GM12878 (cell line): ENCODE measurements at places on chromosomes 3 and 15. TPM values are rescaled to one million over a fixed set of nuclear protein-coding genes. Genes with fewer than 3 reads are reported as not detected.

DNA sequence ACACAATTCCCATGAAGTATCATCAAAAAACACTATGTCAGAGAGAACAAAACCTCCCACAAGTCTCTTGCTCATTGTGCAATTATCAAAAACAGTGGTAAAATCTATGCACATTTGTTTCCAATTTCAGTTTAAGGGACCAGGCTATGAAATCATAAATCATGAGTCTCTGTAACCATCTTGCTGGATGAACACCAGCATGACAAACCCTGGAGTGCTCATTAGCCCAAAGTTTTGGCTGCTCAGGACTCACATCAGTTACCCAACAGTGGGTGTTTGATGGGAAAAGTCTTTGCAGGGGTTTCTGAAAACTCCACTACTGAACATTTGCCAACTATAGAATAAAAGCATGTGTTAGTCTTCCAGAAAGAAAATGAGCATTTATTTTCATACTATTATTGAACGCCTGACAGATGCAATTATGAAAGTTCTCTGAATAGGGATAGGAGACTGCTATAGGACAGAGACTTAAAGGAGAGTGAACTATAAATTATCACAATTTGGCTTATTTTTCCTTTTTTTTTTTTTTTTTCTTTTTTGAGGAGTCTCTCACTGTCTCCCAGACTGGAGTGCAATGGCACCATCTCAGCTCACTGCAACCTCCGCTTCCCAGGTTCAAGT lies 240.8 kb upstream of the KCNMB2 start:
- DNase-seq, result no peak
- no peak overlapping the region for H3K4me3 ChIP-seq
- no peak overlapping the region for H3K27ac ChIP-seq
- H3K4me1 ChIP-seq, result no peaks in the 10 kb centered on the region

COL7A1 gene
- 0.64 and 1.9 TPM in 2 replicates for total RNA-seq

DNA sequence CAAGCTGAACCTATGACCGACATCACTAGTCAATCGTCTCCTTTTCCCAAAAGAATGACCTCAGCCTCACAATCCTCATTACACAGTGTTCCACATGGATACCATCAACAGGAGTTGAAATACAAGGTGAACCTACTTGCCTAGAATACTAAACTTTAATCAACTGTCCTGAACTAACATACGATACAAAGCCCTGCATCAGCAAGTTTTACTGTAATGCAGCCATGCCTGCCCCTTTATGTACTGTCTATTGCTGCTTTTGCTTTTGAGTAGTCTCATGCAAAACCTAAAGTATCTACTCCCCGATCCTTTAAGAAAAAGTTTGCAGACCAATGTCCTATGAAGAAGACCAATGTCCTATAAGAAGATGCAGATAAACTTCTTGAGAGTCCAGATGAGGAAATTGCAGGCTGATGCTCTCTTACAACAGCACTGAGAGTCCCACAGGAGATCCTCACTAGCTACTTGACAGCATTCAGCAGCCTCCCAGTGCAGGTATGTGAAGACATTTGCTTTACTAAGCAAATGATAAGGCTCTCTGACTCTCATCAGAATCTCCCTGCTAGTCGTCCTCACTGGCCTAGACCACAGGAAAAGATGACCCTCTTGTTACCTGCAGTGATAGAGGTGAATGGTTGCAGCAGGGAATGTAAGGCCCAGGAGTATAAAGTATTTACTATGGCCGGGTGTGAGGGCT lies 23.6 kb downstream of the SUCLG2 start:
- DNase-seq, result no peak
- H3K4me1 ChIP-seq, result no peaks in the 10 kb centered on the region
- no peaks in the 10 kb centered on the region for H3K27me3 ChIP-seq
- H3K27ac ChIP-seq, result no peak overlapping the region

ROPN1 gene
- not detected in 2 replicates for total RNA-seq

SLC28A1 gene
- not detected in 2 replicates for total RNA-seq

GRCh38 chr15:52734329-52734728 lies 55.1 kb upstream of the ATOSA start:
- H3K4me3 ChIP-seq, result no peak overlapping the region
- no peak for DNase-seq
- H3K36me3 ChIP-seq, result no peaks in the 10 kb centered on the region
- no peaks in the 10 kb centered on the region for H3K27me3 ChIP-seq
- H3K4me1 ChIP-seq, result peaks cover 9% of the 10 kb centered on the region; the same call in 1 of the 2 replicates

TMCO5A gene
- not detected in 2 replicates for total RNA-seq

- H3K27ac ChIP-seq, result no peak overlapping the region
- H3K36me3 ChIP-seq, result no peaks in the 10 kb centered on the region
- H3K27me3 ChIP-seq, result no peaks in the 10 kb centered on the region
- no peaks in the 10 kb centered on the region for H3K4me1 ChIP-seq
Observed at GRCh38 chr3:175342196-175342595, 483.1 kb downstream of the NAALADL2 start.

DNA sequence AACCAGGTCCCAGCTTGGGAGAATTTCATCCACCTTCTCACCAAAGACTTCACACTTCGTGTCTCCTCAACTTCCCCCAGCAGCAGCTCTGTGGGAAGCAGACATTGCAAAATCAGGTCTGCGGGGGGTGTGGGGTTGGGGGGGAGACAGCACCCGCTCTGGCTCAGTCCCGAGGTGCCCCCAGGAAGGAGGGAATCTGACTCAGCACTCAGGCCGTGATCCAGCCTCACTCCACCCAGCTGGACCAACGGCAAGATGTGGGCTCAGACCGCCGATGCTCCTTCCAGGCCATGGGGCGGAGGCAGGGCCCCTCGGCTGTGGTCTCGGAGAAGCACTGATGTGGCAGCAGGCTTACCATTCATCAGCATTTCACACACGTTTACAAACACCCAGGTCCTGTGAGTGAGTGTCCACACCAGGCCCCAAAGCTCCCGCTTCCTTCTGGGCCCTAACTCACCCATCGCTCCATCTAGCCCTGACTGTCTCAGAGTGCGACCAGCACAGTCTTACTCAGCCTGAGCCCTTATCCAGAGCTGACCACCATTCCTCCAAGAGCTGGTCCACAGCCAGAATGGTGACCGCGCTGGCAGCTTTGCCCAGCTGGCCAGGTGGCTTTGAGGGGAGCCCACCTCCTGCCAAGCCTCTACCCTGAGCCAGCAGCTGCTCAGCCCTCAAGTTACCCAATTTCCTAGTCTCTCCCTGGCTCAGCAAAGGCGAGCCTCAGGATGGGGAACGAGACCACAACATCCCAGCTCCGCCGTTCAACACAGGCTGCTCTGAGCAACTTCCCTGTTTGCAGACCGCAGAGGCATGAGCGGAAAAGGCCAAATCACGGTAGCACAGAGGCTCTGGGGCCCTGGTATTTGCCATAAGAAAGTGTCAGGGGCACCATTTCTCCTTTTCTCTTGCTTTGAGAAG lies 3.3 kb downstream of the STAB1 start:
- H3K4me3 ChIP-seq, result no peak overlapping the region
- no peaks in the 10 kb centered on the region for H3K27me3 ChIP-seq
- H3K27ac ChIP-seq, result no peak overlapping the region
- no peaks in the 10 kb centered on the region for H3K4me1 ChIP-seq

- H3K27me3 ChIP-seq, result no peaks in the 10 kb centered on the region
- no peaks in the 10 kb centered on the region for H3K36me3 ChIP-seq
- H3K4me1 ChIP-seq, result no peaks in the 10 kb centered on the region
- no peak overlapping the region for H3K4me3 ChIP-seq
Observed at GRCh38 chr15:93154666-93155065, 65.7 kb upstream of the RGMA start.

DNA sequence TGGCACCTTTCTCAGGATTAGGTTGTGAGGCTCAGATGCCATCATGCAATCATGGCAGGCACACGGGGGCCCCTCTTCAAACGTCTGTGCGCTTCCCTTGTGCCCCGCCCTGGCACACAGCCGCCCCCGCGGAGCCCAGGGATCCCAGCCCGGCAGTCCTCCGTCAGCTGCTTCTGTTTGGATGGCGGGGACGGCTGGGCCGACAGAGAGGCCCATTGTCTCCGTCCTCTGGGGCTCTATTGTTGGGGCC lies 849 bp upstream of the HDAC11 start:
- DNase-seq, result no peak
- no peaks in the 10 kb centered on the region; the same call in 1 of the 2 replicates for H3K27me3 ChIP-seq
- H3K36me3 ChIP-seq, result no peaks in the 10 kb centered on the region
- peaks cover 3% of the 10 kb centered on the region; the same call in 1 of the 2 replicates for H3K4me1 ChIP-seq

HRG gene
- 0.13 and 0.21 TPM in 2 replicates for total RNA-seq

DNA sequence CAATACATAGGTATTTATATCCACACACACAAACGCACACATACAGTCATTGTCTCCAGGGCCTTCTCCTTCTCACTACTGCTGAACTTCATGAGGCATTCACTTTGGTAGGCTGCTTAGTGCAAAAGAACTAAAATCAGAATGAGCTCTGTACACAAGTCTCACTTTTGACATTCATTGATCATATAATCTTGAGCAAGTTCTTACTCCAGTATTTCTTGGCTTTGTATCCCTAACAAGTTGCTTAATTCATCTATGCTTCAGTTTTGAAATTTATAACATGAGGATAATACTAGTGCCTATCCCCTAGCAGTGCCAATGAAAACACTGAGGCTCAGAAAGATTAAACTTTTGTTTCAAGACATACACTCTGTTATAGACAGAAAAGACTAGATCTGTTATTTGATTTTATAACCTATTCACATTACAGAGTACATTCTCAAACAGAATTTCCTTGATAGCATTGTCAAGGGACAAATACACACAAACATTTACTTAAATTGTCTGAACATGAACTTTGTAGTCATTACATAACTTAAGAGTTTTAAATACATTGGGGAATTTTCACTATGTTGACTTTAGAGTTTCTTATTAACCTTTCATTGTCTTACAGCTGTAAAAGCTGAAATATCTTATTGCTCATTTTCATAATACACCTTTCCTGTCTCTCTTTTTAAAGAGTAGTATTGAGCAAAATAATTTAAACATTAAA lies 55.0 kb upstream of the SI start:
- no peaks in the 10 kb centered on the region for H3K36me3 ChIP-seq
- DNase-seq, result no peak
- no peak overlapping the region for H3K27ac ChIP-seq
- H3K4me1 ChIP-seq, result no peaks in the 10 kb centered on the region
- no peaks in the 10 kb centered on the region for H3K27me3 ChIP-seq
- no peak overlapping the region for H3K4me3 ChIP-seq

DNA sequence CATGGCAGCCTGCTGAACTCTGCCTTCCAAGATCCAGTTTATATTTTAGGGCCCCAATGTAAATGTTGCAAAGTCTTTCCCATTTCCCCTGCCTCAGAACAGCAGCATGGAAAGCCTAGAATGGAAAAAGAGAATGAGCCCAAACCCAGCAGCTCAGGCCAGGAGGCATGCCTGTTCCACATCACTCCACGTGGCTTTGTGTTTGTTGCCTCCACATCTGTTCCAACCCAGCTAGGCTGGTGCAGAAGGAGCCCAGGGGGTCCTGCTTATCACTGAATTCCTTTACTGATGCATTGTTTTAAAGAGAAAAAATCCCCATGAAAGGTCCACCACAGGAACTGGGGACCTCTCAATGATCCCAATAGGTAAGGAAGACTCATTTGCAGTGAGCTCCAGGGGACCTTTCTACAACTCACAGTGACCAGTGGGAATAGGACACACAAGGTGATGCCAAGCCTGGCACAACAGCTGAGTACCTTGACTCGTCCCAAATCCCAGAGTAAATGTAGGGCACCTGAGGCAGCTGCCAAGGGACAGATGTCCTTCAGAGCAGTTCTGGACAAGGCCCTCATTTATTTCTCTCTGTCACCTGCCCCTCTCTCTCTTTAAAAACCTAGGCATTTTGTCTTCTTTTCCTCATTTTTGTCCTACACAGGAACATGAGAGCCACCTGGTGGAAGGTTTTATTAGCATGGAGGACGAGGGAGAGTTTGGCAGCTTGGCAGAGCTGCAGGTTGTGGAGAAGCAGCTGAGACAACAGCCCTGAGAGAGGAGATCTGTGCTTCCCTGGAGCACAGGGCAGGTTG lies 41.7 kb upstream of the ADAMTS17 start:
- no peak for DNase-seq
- H3K27ac ChIP-seq, result no peak overlapping the region
- H3K4me1 ChIP-seq, result no peaks in the 10 kb centered on the region

STAC gene
- total RNA-seq, result not detected in 2 replicates

DNA sequence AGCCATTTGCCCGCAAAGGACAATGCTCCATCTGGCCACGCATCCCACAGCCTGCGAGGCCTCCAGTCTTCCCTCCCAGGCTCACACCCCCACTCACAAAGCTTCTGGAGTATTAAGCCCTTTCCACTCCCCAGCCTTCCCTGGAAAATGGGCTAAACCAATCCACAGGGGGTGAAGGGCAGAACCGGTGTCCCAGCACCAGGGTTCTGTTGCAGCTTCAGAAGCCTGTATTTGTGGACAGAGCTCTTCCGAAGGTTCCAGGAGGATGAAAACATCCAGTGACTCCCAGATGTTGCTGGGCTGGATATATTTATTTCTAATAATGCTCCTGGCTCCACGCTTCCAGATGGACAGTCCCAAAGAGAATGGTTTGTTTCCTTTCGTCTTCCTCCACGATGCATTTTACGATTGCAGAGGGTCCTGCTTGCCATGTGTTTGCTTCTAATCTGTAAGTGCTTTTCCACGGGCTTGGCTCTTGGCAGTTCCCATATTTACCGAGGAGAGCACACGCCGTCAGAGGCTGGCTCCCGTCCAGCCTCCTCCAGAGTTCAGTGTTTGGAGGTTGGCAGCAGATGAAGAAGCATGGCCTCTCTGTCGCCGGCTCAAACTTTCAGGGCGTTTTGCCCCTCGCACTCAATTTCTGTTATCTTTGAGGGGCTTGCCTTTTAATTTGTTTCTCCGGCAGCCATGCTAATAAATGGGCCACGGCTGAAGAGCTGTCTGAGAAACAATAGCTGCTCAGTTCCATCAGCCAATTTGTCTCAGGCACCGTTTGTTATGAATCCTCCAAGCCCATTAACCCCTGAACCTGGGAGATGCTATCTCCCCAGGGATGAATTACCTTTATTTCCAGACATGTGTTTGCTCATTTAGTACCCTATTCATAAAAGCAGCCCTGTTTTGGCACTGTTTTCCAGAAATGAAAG lies 367.9 kb upstream of the PROK2 start:
- no peak for DNase-seq
- H3K4me3 ChIP-seq, result no peak overlapping the region
- no peaks in the 10 kb centered on the region for H3K36me3 ChIP-seq
- H3K27ac ChIP-seq, result no peak overlapping the region
- H3K4me1 ChIP-seq, result peaks cover 3% of the 10 kb centered on the region

FSD2 gene
- total RNA-seq, result not detected in 2 replicates

- DNase-seq, result no peak
- no peaks in the 10 kb centered on the region for H3K4me1 ChIP-seq
- no peak overlapping the region for H3K27ac ChIP-seq
- H3K4me3 ChIP-seq, result no peak overlapping the region
Observed at GRCh38 chr3:176302271-176302670, 895.0 kb downstream of the TBL1XR1 start.

GRCh38 chr3:48503401-48504050 lies 448 bp downstream of the SHISA5 start:
- H3K4me1 ChIP-seq, result peaks cover 6% of the 10 kb centered on the region
- peak overlapping the region; percentile 73 for H3K4me3 ChIP-seq
- no peak for DNase-seq
- H3K36me3 ChIP-seq, result no peaks in the 10 kb centered on the region
